ENCODE measurements at places on chromosomes 7 and 10.

DNA sequence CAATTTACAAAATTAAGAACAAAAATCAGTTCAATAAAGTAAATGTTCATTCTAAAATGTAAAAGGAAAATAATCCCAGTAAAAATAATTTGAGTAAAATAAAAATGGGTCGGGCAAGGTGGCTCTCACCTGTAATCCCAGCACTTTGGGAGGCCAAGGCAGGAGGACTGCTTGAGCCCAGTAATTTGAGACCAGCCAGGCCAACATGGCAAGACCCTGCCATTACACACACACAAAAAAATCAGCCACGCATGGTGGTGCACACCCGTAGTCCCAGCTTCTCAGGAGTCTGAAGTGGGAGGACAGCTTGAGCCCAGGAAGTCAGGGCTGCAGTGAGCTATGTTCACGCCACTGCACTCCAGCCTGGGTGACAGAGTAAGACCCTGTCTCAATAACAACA is 34.4 kb downstream of the CNOT4 start:
- no peak overlapping the region for H3K27ac ChIP-seq
- no peak for DNase-seq
- H3K36me3 ChIP-seq, result peaks cover 5% of the 10 kb centered on the region
- H3K4me3 ChIP-seq, result no peak overlapping the region

DNA sequence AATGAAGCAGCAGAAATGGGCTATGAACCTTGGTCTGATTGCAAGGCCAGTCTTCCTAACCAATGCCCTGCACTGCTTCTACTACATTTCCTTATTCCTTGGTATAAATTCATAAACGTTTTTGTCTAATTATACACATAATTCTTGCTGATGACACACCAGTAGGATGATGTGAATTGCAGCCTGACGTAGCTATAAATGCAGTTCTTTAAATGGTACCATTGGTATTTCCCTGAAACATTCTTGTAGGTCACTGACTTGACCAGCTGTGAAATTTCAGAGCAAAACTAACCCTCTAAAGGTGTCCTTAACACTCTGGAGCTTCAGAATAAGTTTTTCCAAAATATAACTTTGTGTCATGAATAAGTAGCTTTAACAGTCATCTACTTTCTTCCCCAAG is 50.8 kb downstream of the IFIT5 start:
- no peaks in the 10 kb centered on the region for H3K36me3 ChIP-seq
- peaks cover 2% of the 10 kb centered on the region for H3K4me1 ChIP-seq
- DNase-seq, result no peak
- no peak overlapping the region for H3K27ac ChIP-seq

DNA sequence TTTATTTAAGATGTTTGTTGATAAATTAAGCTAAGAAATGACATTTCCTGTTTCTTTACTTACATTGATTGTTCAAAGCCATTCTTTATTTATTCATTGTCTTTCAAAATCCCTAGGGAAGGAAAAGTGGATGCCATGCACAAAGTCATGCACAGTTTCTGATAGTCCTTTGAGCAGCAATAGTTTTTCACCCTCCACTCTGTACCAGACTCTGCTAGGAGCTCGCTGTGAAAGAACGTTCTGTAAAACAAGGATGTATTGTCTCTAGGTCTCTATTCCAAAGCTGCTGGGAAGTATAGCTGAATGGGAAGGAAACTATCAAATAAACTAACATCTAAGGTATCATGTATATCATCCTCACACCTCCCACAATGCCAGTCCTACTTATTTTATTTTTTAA is 7.8 kb upstream of the NOC3L start:
- no peak for DNase-seq
- H3K27ac ChIP-seq, result no peak overlapping the region
- H3K4me1 ChIP-seq, result no peaks in the 10 kb centered on the region
- H3K27me3 ChIP-seq, result peaks cover 17% of the 10 kb centered on the region
- no peak overlapping the region for H3K4me3 ChIP-seq

DNA sequence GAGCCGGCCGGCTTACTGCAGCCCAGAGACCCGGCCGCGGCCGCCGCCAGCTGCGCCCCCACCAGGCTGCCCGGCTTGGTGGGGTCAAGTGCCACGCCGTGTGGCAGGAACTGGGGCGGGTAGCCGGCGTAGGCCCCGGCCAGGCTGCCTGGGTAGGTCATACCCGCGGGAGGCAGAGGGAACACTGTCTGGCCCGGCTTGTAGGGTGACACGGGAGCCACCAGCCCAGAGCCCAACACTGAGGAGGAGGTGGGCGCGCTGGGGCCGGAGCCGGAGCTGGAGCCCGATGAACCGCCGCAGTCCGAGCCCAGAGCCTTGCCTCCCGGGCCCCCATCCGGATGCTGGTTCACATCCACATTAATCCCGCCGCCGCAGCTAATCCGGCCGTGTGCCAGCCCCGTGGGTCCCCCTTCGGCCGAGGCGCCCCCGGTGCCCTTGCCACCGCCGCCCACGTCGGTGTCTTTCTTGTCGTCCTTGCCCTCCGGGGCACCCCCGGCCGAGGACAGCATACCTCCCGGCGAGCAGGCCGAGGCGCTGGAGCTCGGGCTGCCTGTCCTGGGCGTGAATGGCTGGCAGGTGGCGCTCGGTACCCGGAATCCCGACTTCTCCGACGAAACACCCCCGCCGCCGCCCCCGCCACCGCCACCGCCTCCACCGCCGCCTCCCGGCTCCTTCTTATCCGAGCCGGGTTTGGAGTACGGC is 2.0 kb downstream of the ZNF503 start:
- H3K36me3 ChIP-seq, result no peaks in the 10 kb centered on the region
- DNase-seq, result peak; percentile 53
- peaks cover 54% of the 10 kb centered on the region for H3K4me1 ChIP-seq
- peak overlapping the region; percentile 59 for H3K4me3 ChIP-seq

DNA sequence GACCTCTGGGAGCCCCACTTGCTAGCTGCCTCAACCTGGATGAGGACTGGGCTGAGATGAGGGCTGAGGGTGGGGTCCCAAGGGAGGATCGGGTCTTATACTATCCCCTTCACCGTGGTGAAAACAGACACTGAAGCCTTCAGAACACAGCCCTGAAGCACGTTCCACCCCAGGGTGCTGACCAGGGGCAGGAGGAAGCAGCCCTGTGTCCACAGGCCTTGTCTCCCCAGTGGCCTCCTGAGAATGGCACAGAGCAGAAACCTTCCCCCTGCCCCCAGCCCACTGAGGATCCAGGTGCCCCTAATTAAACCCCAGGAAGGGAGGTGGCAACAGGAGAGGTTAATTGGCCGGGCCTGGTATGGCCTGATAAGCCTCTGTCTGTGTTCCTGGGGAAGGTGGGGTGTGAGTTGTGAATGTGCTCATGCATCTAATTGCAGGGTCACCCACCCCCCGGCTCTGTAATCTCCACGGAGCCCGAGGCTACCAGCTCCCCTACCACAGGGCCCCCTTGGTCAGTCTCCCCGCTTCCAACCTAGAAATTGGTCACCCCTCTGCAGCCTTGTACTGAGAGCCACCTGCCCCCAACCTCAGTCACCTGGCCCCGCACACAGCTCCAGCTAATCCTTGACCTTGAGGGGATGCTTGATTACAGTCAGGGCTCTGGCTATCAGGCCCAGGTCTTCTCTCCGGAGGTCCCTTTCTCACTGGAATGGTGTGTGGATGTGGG is 159.0 kb upstream of the UNC5B start:
- no peak overlapping the region for H3K4me3 ChIP-seq
- H3K4me1 ChIP-seq, result no peaks in the 10 kb centered on the region
- H3K36me3 ChIP-seq, result no peaks in the 10 kb centered on the region

GRCh38 chr10:102596506-102596971 is 47.7 kb upstream of the TRIM8 start:
- H3K27ac ChIP-seq, result no peak overlapping the region
- no peaks in the 10 kb centered on the region for H3K4me1 ChIP-seq
- peak; percentile 40 for DNase-seq
- H3K4me3 ChIP-seq, result no peak overlapping the region
- H3K27me3 ChIP-seq, result no peaks in the 10 kb centered on the region
- H3K36me3 ChIP-seq, result peaks cover 1% of the 10 kb centered on the region

- H3K27ac ChIP-seq, result no peak overlapping the region
- no peak overlapping the region for H3K4me3 ChIP-seq
- no peaks in the 10 kb centered on the region for H3K4me1 ChIP-seq
Observed at GRCh38 chr10:28012990-28013515, 14.2 kb upstream of the ODAD2 start.
